Spinal cord (tissue), 10 donors: ENCODE measurements at places on chromosomes 2 and 18. TPM values are rescaled to one million over a fixed set of nuclear protein-coding genes. Genes with fewer than 3 reads are reported as not detected.
A peak's percentile ranks its signal among the peaks of the same experiment; 100 is the strongest.

GRCh38 chr2:171247741-171248662 lies 87.3 kb upstream of the TLK1 start:
- DNase-seq = no peak
- no peaks in the 10 kb centered on the region for H3K36me3 ChIP-seq
- H3K27ac ChIP-seq = no peak overlapping the region
- H3K27me3 ChIP-seq = no peaks in the 10 kb centered on the region
- no peaks in the 10 kb centered on the region for H3K4me1 ChIP-seq

DNA sequence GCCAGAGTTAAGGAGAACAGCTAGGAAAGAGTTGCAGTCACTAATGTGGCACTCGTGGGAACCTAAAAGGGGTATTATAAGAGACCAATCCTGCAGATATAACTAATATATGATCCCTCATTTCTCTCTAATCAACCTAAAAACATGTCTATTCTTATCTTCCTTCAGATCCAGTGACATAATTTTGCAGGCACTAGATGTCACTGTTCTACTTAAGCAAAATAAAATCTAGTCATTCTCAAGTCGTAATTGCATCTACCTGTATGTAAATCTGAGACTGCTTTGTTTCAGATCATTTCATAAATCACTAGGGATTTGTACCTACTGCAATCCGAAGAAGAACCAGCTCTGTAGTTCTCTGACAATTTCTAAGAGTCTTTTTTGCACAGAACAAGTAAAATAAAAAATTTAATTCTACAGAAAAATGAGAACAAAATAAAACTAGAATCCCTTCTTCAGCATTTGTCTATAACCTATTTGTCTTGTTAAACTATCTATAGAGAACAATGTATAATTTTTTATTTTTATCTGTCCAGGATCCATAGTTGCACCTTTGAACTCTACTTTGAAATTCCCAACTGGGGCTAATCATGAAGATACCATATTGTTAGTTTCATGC lies 56.5 kb upstream of the ERBB4 start:
- no peaks in the 10 kb centered on the region for H3K4me1 ChIP-seq
- DNase-seq = peak; percentile 27

GRCh38 chr2:159073256-159073655 lies 104.8 kb downstream of the TANC1 start:
- no peak overlapping the region for H3K4me3 ChIP-seq
- no peaks in the 10 kb centered on the region for H3K4me1 ChIP-seq
- no peaks in the 10 kb centered on the region for H3K36me3 ChIP-seq

SLC5A7 gene
- 40.3 TPM for total RNA-seq

DNA sequence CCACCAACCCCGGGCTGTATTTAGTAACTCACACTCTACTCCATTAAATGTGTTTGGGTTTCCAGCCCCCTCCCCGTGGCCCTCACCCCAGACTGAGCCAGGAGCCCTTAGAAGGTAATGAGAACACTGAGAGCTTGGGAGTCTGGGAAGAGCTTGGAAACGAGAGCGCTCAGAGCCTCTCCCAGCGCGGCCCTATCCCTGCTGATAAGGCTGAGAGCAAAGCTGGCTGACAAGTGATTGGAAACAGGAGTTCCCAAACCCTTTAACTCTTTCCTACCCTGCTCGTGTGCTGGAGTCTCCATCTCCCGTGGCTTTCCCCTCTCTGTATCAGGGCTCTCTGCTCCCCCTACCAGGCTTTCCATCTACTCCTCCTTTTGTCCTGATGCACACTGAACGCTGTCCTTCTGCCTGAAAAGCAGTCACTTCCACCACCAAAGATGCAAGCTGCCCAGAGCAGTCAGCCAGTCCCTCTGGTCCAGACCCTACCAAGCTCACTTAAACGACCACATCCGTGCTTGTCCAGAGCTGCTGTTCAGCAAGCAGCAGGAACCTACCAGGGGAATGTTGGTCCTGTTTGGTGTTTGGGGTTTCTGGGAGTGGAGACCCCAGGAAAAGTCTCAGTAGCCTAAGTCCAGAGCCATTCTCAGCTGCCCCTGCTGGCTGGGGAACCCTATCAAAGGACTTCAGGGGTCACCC lies 100.0 kb upstream of the PKDCC start:
- no peak overlapping the region for H3K27ac ChIP-seq
- no peak for DNase-seq
- peaks cover 7% of the 10 kb centered on the region for H3K4me1 ChIP-seq
- H3K27me3 ChIP-seq = no peaks in the 10 kb centered on the region
- no peaks in the 10 kb centered on the region for H3K36me3 ChIP-seq

- no peak overlapping the region for H3K27ac ChIP-seq
- no peak overlapping the region for H3K4me3 ChIP-seq
- peak; percentile 80 for DNase-seq
- H3K27me3 ChIP-seq = no peaks in the 10 kb centered on the region
- H3K4me1 ChIP-seq = no peaks in the 10 kb centered on the region
Observed at GRCh38 chr2:30072250-30072842, 74.5 kb upstream of the YPEL5 start.

GRCh38 chr2:216873573-216873972 lies 13.7 kb upstream of the TNP1 start:
- no peak for DNase-seq
- no peaks in the 10 kb centered on the region for H3K36me3 ChIP-seq
- H3K4me3 ChIP-seq = no peak overlapping the region

GRCh38 chr2:239719791-239720360 lies 305.3 kb downstream of the NDUFA10 start:
- no peak for DNase-seq
- H3K4me1 ChIP-seq = peaks cover 23% of the 10 kb centered on the region
- no peak overlapping the region for H3K4me3 ChIP-seq
- no peak overlapping the region for H3K27ac ChIP-seq

DNA sequence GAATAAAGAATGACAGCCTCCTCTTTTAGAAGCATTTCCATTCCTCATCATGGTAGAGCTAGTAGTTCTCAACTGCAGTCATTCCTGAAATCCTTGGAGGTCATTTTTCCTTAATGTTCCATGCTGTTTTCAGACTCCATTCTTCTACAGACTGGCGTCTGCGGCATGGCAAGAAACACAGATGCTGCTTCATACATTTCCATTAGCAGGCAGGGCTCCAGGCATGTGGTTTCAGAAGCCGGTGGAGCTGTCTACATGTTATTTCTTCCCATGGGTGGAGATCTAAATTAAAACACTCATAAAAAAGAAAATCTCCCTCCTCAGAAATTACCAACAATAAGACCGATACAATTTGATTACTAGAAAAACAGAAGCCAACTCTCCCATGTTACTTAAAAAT lies 6.0 kb upstream of the DSG3 start:
- H3K4me1 ChIP-seq = no peaks in the 10 kb centered on the region
- no peak overlapping the region for H3K27ac ChIP-seq
- no peak for DNase-seq
- no peak overlapping the region for H3K4me3 ChIP-seq
- no peaks in the 10 kb centered on the region for H3K36me3 ChIP-seq
- H3K27me3 ChIP-seq = no peaks in the 10 kb centered on the region
